Activated naive CD4-positive, alpha-beta T cell (primary cell): ENCODE measurements at places on chromosomes 2 and 18.

- no peak for DNase-seq
Observed at GRCh38 chr18:53458944-53459580, 765.4 kb downstream of the MBD2 start.

DNA sequence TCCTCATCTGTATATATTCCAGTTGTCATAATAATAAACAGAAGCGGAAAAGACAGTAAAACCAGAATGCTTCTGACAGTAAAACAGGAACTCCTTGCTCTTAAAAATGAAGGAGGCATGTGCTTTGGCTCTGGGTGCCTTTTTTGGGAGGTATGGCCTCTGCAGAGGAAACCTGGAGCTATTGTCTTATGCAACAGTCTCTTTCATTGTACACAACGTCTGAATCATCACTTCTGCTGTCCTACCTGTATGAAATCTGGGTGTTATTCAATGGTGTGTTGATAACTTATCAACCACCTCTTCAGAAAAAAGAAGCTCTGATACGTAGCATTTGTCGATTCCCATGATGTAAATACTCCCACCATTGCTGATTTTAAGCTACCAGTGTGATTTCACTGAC lies 64.8 kb downstream of the CDCA7 start:
- DNase-seq, result no peak

DNA sequence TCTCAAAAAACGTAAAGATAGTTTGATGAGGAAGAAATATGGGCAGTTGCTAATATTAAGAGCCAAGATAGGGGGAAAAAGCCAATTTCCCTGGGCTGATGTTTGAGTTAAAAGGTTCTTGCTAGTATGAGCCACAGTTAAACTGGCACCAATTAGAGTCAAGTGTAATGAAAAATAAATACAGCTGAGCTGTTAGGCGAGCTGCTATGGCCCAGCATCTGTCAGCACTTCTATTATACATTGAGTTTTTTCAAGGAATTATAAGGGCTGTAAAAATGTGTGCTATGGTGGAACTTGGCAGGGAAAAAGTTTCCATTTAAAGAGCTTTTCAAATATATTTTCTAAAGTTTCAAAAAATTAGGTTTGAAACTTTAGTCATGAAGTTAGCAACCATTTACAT lies 279.6 kb downstream of the CYRIA start:
- no peak for DNase-seq

DNA sequence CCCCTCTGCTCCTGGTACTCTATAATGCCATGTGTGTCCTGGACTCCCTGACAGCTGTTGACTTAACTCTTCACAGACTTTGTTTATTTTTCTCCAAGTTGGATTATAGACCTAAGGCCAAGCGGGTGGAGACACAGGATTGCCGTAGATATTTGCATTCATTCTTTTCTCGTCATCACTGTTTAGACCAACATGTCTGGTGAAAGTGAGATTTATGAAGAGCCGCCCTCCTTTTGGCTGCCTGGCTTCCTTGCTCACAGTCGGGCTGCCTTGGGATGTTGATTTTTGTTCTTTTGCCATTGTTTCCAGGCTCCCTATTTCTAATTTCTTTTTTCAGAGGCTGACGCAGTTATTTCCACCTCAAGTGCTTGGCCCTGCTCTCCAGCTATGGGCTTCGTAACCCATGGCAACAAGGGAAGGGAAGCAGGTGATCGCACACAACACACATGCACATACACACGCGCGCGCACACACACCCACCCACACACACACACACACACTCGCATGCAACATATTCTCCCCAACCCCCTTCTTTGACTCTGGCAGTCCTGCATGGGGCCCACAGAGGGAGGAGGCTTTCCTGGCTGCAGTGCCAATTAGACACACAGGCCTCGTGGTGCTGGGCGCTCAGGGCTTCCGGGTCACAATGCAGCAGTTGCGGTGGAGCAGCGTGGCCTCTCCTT lies 296.5 kb downstream of the MTX2 start:
- no peak for DNase-seq

DNA sequence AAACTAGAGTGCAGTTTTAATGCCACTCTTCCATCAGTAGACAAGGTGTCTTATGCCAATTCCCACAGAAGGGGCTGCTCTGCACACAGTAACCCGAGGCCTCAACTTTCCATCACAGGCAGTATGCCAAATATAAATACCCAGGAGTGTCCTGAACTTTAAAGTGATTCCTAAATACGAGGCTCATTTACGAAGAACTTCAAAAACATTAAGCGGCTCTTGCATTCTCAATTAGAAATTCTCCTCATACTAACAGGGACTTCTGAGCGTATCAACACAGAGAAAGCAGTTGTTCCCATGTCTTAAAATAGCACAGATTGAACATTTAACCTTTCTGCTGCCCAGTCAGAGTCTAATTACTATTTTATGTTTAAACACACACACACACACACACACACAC lies 638.6 kb downstream of the ERBB4 start:
- no peak for DNase-seq

DNA sequence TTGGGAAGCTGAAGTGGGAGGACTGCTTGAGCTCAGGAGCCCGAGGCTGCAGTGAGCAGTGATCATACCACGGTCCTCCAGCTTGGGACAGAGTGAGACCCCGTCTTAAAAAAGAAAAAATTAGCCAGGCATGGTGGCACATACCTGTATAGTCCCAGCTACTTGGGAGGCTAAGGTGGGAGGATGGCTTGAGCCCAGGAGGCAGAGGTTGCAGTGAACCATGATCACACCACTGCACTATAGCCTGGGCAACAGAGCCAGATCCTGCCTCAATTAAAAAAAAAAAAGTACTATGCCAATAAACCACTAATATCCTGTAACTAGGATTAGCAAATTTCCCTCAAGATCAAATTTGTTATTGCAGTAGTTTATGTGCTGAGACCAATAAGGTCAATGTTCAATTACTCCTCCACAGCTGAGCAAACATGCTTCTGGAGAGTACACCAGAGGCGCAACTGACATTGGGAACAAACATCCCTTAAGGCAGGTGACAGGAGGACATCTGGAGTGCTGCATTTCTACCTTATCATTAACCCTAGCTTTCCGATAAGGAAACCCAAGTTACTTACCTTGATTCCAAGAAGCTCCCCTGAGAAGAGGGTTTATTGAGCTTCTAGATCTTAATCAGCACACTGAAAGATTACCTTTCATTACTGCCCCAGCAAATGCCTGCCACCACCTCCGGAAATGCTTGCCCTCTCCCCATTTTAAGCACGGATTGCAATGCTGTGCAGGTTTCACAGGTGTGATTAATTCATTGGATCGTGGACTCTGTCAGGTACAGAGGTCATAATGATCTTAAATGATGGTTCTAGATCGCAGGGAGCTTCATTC lies 26.2 kb downstream of the MGAT4A start:
- DNase-seq, result no peak

DNA sequence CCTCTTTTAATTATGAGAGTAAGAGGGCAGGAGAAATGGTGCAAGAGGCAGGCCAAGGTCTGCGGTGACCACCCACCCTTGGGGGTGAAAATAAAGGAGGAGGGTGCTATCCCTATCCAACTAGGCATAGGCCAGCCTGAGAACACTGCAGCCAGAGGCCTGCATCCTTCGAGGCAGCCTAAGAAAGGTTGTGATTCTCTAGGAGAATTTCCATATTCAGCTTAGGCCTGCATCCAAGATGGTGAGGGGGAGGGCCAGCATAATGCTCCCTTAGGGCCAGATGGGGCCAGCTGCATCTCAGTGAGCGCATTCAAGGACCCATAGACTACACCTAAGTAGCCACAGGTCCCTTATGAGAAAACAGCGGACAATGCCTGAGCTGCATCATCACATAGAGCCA lies 3.5 kb upstream of the UPP2 start:
- DNase-seq, result no peak

GRCh38 chr2:150167711-150168110 lies 319.8 kb downstream of the RND3 start:
- DNase-seq, result no peak
